AG04449 (cell line): ENCODE measurements at places on chromosomes 5 and 9.

- DNase-seq, result no peak
Measured at GRCh38 chr9:7968687-7969086, 169.1 kb upstream of the DMAC1 start.

- no peak for DNase-seq
Measured at GRCh38 chr9:81460693-81461092, 228.7 kb downstream of the TLE1 start.

- DNase-seq, result no peak
Measured at GRCh38 chr9:19404283-19405075, 4.3 kb upstream of the ACER2 start.

- peak; percentile 36 for DNase-seq
Measured at GRCh38 chr5:68798877-68799843, 294.7 kb upstream of the SLC30A5 start.

- DNase-seq, result no peak
Measured at GRCh38 chr5:14223372-14223771, 80.2 kb downstream of the TRIO start.

GRCh38 chr5:72231991-72232703 lies 87.9 kb downstream of the MRPS27 start:
- DNase-seq, result no peak

- DNase-seq, result no peak
Measured at GRCh38 chr9:134061688-134062371, 6.0 kb downstream of the BRD3 start.

- no peak for DNase-seq
Measured at GRCh38 chr5:178368274-178368673, 135.7 kb upstream of the PHYKPL start.

- DNase-seq, result no peak
Measured at GRCh38 chr9:115412656-115413055, 294.7 kb upstream of the TNC start.

- no peak for DNase-seq
Measured at GRCh38 chr9:96523374-96523773, 73.4 kb downstream of the HABP4 start.

GRCh38 chr5:167964529-167964928 lies 326.9 kb upstream of the WWC1 start:
- DNase-seq, result no peak
